Foreskin keratinocyte (primary cell): ENCODE measurements at places on chromosomes 7 and 10.
A peak's percentile ranks its signal among the peaks of the same experiment; 100 is the strongest.

DNA sequence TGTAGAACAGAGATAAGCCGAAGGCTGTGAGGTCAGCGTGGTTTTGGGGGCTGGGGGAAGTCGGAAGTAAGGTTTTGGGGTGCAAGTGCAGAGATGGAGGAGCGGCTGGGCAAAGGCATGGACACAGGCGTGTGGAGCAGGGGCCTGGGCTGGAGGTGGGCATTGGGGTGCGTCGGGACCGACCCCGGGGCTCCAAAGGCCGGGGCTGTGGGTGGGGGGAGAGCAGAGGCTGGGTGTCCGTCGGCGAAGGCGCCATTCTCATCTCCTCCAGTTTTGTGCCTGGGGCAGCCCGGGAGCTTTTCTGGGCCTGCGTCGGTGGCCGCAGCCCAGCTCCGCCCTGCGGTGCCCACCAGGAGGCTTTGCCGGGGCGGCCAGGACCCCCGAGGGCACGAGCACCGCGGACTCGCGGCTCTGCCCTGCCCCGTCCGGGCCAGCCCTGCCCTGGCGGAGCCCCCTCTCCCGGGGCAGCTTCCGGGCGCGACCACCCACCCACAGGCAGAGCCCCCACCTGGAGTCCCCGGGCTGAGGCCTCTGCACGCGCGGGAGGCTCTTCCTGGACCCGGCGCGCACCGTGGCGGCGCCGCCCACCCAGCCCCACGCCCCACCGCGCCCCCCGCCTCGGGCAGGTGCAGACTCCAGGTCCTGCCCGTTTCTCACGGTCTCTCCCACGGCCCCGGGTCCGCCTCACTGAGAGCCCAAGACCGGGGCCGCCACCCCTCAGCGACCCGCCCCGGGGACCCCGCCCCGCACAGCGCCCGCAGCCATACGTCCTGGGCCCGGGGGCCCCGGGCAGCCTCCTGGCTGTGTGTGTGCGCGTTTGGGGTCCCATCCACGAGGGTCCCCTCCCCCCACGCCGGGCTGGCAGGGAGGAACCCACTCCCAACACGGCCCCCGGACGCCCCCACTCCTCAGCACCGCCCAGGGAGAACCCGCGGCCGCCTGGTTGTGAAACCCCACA lies 7.7 kb upstream of the SCART1 start:
- no peak for DNase-seq

- DNase-seq: no peak
These were observed 621.5 kb upstream of the MKI67 start for GRCh38 chr10:128747582-128748346.

GRCh38 chr7:43873300-43873699 lies 4.0 kb upstream of the MRPS24 start:
- peak; percentile 72 for DNase-seq

DNA sequence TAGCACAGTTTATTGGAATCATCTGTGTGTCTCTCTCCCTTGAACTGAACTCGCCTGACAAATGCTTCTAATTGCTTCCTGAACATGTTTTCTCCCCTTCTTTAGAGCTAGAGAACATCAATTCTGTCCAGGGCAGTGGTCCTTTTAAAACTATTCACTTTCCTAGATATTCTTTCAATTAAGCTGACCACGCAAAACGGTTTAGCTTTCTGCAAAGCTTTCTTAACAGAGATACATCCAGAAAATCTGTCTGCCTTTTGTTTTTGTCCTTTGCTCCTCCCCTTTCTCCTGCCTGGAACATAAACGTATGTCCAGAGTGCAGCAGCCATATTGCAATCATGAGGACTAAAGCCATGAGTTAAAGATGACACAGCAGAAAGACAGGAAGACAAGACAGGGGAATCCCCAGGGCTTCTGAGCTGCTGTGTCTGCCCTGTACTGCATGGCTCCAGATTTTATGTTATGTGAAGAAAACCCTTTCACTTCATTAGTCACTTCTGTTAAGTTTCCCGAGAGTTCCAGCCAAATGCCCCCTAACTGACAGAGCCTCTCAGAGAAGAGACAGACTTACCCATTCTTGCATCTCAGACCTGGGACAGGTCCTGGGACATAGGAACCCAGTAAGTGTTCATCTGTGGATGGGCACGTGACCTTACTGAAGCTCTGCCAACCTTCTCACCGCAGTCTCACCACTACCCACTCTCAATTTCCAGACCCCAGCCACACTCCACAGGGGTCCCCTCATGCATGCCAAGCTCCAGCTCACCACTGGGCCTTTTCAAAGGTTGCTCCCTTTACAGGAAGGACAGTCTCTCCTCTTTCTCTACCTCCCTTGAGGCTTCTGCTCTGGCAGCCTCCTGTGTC lies 35.0 kb upstream of the CPXM2 start:
- DNase-seq: peak; percentile 42

GRCh38 chr7:116576350-116577319 lies 51.8 kb downstream of the CAV1 start:
- DNase-seq: peak; percentile 79
